ENCODE measurements at places on chromosomes 5 and 9.

GRCh38 chr5:113024076-113024697, 47.6 kb downstream of the DCP2 start:
- no peak for DNase-seq

- no peak for DNase-seq
These were observed 145.4 kb upstream of the MTAP start for GRCh38 chr9:21656776-21657674.

- DNase-seq: no peak
These were observed 406.0 kb downstream of the PRELID2 start for GRCh38 chr5:145429170-145429569.

GRCh38 chr9:13845460-13845859, 468.5 kb downstream of the NFIB start:
- DNase-seq: no peak

GRCh38 chr9:92295827-92296258, 2.3 kb upstream of the IARS1 start:
- no peak for DNase-seq

DNA sequence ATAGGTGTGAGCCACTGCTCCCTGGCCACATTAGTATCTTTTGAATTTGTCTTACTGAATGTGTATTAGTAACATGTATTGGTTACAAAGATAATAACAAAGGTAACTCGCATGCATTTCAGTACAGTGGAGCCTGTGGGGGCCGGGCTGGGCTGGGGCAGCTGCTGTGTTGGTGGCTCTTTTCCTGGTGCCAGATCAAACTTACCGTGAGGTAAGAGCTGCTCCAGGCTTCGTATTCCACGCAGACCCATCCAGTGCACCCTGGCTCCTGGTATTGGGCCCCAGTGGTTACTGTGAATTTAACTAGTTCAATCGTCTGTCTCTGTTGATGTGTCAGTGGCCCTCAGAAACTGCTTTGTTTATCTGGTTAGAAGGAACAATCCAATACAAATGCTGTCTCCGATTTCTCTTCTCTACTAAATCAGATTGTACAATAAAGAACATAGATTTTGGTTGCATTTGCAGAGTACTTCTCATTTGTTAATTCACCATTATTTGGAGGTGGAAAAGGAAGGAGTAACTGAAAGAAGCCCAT, 15.6 kb downstream of the PRRC2B start:
- no peak for DNase-seq

DNA sequence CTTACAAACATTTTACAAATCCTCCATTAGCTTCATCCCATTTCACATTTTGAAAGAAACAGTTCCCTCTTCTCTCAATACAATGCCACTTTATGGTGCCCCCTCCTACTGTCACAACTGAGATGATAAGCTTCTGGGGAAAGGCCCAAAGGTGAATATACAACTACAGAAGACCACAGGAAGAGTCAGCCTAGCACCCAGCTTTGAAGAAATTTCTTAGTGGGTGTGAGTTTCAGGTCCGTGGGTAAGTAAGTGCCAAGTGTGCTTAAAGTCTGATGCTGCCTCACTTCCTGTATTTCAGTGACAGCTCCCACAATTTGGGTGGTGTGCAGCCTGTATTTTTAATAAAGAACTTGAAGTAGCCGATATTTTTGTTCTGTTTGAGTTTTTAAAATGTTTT, 68.1 kb downstream of the ARHGEF28 start:
- no peak for DNase-seq

- no peak for DNase-seq
These were observed 31.6 kb upstream of the ELL2 start for GRCh38 chr5:95993266-95993665.

- no peak for DNase-seq
These were observed 20.8 kb upstream of the PTBP3 start for GRCh38 chr9:112354081-112354743.

- no peak for DNase-seq
These were observed 46.2 kb upstream of the TUSC1 start for GRCh38 chr9:25724424-25724823.

DNA sequence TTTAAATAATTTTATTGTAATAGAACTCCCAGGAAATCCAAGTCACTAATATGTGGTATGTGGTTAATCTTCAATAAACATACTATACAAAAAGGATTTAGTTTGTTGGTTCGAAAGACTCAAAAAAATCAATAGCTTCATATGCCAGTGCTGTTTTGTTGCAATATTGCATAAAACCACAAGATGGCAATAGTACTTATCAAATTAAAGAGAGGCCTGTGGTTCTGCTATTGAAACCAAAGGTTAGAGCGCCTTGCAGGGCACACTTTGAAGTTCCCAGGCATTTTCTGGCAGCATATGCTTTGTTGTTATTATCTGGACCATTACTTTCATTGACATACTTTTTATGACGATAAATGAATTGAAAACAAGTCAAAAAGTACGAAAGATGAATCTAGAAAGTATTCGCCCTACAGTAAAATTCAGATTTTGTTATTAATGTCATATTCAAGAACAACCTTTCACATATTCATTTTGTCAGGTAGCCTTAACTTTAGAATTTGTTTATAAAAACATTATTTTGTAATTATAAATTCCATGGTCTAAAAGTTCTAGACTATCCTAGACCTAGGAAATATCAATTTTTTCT, 316.3 kb downstream of the MCTP1 start:
- DNase-seq: peak; percentile 69

DNA sequence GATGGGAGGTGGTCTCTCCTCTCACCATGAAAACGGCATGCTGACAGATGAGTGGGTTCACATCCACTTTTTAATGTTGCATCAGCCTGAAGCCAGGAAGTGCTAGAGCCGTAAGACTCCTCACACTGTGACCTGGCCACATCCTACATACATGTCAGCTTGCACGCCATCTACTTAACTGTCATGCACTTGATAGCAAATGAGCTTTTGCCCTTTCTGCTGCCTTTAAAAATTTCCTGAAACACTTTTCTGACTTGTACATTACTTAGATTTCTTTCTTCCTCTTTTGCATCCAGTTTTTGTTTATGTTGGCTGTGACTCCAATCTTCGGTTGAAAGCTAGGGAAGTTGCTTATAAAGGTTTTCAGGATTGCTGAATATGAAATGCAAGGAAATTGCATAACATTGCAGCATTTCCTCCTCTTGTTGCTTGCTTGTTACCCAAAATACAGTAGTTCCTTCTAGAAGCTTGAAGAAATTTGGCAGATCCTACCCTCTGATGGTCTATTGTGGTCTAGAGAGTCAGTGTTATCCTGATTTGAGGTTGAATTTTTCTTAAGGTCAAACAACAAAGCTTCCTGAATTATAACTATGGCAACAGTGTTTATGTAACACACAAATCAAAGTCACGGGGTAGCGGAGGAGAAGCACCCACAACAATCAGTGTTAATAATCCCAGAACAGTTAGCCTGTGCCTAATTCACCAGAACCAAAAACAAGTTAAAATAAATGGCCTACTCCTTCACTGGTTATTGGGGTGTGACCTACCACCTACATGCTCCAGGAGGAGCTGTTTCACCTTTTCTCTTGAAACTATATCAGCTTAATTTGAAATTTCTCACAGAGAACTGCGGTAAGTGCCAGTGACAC, 232.5 kb downstream of the ARHGAP26 start:
- no peak for DNase-seq

- no peak for DNase-seq
These were observed 110.5 kb upstream of the KLF4 start for GRCh38 chr9:107600060-107600573.

GRCh38 chr9:84304166-84304565, 36.4 kb downstream of the SLC28A3 start:
- DNase-seq: no peak

- DNase-seq: peak; percentile 49
These were observed 26.0 kb downstream of the TPD52L3 start for GRCh38 chr9:6354072-6354686.

DNA sequence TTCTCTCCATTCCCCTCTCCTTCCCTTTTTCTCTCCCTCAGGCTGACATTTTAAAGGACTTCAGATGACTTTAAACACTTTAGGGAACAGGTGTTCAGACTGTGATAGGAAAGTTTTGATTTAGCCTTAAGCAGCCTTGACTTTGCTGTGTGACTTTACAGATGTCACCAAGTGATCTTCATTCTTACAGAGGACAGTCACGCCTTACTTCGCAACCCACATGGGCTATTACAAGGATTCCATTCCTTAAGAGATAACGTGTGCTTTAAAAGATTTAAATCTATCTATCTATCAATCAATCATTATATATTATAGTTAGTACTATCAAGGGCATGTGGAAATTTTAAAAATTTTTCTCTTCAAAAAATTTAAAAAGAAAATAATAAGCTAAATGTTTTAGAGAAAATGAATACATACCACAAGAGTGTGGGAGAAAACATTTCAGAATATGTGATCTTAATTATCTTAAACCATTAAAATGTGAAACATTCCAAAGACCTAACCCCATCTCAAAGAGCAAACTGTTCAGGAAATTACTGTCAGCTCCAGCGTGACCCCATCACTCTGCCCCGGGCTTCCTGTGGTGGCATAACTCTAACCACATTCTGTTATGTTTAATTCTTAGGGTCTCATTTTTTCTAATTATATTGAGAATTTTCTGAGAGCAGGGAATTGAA, 530.5 kb downstream of the SEMA5A start:
- DNase-seq: no peak

DNA sequence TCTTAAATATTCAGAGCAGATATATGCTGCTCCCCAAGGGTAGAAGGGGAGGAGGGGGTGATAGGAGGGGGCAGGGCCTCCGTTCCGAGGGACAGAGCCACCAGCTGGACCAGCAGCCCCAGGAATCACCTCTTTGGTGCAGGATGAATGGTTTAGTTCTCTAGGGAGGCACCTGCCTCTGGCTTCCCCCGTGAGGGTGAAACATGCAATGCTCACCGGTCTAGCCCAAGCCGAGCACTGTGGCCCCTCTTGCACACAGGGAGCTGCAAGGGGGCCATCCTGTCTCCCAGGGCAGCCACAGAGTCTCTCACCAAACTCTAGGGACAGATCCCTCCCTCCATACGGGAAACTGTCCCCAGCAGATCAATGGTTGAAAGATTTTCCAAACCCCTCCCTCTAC, 163.7 kb downstream of the DAB2IP start:
- no peak for DNase-seq

DNA sequence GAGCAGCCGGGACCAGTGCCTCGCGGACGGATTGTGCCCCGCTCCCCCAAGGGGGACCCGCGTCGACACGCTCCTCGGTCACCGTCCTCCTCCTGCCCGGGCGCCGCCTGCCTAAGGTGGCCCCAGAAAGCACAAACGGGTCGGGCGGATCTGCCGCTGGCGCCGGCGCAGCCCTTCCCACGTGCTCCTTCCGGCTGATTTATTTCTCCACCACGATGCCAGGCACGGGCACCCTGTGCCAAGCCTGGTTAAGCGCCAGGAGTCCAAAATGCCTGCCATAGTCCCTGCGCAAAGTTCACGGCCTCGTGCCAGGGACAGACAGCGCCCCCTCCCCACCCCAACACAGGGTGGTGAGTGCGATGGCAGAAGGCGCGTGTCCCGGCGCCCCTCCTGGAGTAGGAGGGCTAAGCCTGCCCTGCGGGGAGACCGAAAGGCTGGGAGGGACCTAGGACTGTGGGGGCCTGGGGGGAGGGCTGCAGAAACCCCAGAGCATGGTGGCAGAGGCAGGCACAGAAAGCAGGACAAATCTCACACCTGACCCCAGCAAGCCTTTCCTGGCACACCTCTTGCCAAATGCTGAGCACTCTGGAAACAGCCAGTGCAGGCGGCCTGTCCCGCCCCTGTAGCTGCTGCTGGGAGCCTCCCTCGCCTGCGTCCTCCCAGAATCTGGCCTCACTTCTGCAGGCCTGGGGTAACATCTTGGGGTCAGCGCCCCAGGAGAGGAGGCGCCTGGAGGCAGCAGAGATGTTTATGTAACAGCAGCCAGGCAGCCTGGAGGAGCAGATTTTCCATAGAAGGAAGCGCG, 1.1 kb upstream of the NOTCH1 start:
- no peak for DNase-seq

DNA sequence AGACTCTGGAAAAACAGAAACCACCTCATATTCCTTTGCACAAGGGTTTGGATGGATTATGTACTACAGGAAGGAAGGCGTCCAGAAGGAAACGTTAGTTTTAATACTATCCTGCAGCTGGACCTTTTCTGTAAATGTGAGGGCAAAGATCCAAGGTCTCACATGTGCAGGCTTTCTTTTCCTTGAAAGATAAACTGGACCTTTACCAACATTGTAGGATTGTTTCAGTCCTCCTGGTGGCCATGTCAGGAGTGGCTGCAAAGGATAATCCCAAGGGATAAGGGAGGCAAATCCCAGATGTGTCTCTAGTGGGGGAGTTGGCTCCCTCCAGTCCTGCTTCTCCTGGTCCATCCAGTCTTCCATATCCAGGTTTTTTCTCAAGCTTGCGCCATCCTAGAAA, 397.5 kb downstream of the HTR1A start:
- DNase-seq: no peak

DNA sequence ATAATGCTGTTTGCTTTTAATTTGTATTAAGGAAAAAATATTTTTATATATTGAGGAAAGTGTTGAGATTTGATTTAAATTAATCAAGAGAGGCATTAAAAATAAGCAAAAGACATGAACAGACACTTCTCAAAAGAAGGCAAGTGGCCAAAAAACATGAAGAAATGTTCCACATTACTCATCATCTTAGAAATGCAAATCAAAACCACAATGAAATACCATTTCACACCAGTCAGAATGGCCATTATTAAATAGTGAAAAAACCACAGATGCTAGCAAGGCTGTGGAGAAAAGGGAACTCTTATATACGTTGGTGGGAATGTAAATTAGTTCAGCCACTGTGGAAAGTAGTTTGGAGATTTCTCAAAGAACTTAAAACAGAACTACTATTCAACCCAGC, 45.9 kb downstream of the RANBP17 start:
- DNase-seq: peak; percentile 10

DNA sequence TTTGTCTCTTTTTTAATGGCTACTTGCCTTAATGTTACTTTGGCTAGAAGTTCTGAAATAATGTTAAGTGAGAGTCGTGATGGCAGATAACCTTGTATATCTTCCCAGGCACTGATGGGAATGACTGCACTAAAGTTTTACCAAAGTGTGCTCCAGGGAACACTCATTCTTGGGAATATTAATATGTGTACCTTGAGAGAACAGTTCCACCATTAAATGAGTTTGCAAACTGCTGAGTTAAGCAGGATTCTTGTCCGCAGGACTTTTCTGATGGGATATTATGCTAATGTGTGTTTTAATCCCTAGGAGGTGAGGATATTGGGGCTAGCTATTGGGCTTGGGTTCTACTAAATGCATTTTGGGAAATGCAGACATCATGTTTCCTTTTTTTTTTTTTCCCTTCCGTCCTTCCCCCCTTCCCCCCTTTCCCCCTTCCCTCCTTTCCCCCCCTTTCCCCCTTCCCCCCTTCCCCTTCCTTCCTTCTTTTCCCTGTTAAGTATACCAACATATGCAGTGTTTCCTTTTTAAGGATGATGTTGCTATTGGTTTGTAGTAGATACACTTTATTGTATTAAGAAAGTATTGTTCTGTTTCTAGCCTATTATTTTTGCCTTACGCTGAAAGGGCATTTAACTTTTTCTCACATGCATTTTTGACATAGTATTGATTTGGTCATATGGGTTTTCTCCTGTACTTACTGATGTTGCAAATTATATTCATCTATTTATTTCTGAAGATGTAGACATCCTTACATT, 15.5 kb downstream of the ZBTB34 start:
- no peak for DNase-seq
